ENCODE measurements at places on chromosomes 3 and 15. TPM values are rescaled to one million over a fixed set of nuclear protein-coding genes. Genes with fewer than 3 reads are reported as not detected.
A peak's percentile ranks its signal among the peaks of the same experiment; 100 is the strongest.

DNA sequence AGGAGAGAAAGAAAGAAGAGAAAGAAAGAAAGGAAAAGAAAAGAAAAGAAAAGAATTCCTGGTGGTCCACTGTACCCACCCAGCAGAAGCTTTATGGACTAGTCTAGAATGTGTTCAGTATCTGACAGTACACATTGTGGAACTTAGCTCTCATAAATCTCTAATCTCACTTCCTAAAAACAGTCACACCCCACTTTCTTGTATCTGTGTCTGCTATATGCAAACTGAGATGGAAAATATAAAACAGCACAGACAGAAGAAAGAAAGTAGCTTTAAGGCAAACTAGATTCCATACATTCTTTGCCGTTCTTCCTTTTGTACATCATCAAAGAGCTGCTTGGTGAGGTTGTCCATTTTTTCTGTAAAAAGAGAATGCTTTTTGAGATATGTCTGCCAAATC is 41.1 kb upstream of the GNB5 start:
- no peak for DNase-seq

DNA sequence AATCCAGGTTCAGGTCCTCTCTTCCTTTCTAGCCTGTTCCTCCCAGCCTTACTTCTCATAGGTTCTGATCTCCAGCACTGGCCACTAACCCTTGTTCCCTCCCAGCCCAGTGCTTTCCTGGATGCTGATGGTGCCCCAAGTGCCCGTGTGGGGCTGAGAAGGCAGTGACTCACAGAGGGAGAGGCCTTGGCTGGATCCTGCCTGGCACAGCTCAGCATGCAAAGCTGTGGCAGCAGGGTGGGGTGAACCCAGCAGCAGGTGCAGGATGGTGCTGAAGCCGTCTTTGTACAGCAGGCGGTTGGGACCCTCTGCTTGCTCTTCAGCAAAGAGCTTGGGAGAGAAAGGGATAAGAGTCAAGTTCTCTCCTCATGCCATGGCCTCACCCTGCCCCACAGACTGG is 7.6 kb downstream of the LPCAT4 start:
- DNase-seq: peak; percentile 77

DNA sequence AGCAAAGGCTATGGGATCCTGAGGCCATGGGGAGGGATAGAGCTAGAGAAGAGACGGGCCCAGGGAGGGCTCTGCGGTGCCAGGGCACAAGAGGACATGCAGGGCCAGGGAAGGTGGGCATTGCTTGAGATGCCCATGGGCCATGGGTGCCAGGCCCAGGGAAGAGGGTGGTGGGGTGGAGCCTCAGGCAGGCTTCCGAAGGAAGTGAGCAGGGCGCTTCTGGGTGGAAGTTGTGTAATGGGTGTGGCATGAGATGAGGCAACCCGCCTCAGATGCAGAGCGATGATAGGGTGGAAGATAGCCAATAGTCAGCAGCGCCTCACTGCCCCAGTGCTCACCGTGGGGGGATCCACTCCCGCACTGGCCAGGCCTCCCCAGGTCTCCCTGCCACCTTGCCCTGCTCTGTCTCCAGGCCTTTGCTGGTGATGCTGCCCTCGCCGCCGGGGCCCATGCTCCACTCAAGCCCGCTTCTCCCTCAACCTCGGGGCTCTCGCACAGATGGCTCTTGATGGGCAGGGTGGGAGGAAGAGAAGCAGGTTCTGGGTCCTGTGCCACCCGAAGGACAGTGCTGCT is 51.4 kb downstream of the DNAJB8 start:
- no peak for DNase-seq

- no peak for DNase-seq
These were observed 4.7 kb upstream of the FEM1B start for GRCh38 chr15:68272721-68273271.

DNA sequence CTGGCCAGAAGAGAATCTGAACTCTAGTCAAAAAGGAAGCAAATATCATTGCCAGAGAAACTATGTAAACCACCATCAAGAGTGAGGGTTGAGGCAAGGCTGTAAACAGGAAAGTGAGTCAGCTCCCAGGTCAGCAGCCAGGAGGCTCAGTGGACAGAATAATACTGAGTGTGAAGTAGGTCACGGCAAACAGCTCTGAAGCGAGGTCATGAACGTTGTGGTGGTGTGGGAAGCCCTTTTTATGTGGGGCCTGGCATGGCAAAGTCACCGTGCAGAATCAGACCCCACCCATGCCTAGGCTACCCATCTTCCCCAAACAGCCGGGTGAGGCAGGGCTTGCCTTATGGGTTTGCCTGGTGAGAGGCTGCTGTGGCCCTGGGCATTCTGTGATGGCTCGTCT is 43.9 kb downstream of the THBS1 start:
- peak; percentile 89 for DNase-seq

DNA sequence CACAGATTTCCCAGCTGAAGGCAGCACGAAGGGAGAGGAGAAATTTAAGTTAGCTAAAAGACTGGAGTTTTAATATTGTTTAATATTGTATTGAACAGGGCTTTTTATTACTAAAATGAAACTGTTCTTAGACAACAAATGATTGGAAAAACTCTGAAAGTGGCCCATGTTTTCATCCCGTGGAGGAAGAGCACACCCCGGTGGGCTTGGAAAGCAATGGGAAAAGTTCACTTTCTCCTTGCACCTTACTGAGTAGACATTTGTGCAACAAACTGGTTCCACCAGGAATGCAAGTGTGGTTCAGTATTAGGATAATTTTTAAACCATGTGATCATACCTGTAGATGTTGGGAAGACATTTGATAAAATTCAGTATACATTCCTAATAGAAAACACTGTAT is 8.2 kb upstream of the ESYT3 start:
- no peak for DNase-seq

TGFBR2 gene
- 122 TPM for total RNA-seq

DNA sequence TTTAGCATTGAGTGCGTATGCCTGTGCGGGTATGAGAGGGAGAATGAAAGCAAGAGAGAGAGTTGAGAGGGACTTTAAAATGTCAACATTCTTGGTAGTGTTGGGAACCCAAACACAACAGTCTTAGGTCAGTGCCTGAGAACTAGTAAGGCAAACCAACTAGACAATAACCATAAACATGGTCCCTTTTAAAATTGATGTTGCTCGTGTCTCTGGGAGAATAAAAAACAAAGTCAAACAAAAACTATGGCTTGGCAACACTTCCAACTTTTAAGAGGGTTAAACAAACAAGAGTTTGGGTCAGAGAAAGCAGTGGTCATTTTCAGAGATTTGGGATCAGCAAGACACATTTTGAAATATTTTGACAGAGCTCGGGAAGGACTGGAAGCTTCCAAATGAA is 146.7 kb upstream of the THBS1 start:
- DNase-seq: no peak

DNA sequence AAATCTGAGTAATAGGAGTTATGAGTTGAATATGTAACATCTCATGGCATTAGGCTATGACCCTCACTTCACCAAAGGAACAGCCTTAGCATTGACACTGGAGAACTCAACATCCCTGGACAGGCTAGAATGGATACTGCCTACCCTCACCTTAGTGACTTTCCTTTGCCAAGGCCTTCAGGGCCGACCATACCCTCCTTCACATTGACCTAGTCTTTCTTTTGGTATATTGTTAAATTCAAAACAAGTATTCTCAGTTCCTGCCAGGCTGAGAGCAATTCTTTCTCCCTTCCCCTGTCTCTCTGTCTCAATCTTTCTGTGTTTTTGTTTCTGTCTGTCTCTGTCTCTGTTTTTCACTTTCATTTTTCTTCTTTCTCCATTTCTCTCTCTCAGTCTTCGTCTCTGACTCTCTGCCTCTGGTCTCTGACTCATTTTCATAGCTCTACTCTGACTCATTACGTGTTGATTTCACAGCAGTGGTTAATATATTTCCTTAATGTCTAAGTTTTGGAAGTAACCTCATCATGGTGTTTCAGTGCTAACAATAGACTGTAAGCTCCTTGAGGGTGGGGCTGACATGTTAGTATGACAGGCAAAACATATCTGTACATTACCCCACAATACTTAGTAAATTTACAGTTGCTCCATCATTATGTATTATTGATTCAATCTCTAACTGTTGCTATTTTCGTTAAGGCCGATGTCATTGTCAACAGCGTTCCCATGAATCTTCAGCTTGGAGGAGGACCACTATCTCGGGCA is 32.5 kb downstream of the PARP15 start:
- DNase-seq: no peak

- DNase-seq: no peak
These were observed 17.8 kb upstream of the ERICH6 start for GRCh38 chr3:150721285-150722130.

GRCh38 chr15:29139072-29139471 is 130.6 kb downstream of the NSMCE3 start:
- DNase-seq: peak; percentile 32

DNA sequence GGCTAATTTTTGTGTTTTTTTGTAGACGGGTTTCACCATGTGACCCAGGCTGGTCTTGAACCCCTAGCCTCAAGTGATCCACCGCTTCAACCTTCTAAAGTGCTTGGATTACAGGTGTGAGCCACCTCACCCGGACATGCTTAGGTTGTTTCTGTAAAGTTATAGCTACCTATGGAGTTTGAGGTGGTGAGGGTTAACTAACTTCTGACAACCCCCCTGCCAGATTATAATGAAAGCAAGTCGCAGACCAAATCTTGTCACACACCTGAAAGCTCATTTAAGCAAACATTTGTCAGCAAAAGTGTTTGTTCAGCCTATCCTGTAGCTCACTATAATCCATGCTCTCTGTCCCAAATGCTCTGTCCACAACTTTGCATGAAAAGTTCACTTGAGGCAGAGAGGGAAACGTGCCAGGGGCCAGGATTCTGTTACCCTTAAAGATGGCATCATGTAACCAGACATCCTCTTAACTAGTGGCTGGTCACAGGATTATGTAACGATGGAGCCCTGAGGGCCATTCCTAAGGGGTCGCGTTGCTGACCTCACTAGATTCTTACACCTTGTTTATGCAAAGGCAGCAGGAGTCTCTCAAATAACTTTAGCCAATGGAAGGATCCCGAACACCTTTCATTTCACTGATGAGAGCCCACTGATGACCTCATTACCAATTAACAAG is 24.1 kb upstream of the SENP5 start:
- no peak for DNase-seq

- no peak for DNase-seq
These were observed 218.3 kb upstream of the SOX2 start for GRCh38 chr3:181493423-181493822.

- no peak for DNase-seq
These were observed 3.4 kb downstream of the RARRES1 start for GRCh38 chr3:158728851-158729250.

DNA sequence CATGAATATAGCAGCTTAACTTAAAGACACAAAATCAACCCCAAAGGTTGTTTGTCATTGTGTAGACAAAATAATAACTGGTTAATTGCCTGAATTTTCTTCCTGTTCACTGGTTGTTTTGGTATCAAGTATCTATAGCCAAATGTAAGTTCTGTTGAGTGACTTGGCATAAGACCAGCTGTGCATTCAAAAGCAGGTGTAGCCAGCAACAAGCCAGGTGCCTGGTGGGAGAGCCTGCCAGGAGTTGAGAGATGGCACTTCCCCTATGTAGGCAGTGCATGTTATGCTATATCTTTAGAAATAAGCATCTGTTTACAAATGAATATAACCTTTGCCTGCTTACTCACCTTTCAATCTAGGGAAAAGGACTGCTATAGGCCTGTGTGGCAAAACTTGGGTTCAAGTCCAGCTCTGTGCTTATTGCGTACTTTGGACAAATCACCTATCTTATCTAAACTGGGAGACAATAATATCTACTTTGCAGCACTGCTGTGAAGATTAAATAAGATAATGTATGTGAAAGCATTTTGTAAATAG is 84.9 kb upstream of the TBL1XR1 start:
- DNase-seq: no peak

DNA sequence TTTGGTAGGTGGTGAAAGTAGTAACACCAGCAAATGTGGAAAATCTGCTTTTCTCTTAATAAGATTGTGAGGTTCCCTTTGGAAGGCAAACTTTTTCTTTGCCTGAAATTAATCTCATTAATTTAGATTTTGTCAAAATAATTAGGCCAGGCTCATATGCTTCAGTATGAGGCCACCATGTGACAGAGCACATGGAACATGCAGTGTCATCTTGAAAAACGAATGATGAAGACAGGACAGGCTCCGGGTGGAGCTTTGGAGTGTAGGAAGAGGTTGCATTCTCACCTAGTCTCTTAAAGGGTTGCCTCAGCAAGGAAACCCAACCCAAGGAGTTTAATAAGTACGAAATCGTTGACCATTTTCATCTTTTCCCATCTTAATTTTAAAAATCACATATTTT is 18.6 kb upstream of the LZTFL1 start:
- no peak for DNase-seq

DNA sequence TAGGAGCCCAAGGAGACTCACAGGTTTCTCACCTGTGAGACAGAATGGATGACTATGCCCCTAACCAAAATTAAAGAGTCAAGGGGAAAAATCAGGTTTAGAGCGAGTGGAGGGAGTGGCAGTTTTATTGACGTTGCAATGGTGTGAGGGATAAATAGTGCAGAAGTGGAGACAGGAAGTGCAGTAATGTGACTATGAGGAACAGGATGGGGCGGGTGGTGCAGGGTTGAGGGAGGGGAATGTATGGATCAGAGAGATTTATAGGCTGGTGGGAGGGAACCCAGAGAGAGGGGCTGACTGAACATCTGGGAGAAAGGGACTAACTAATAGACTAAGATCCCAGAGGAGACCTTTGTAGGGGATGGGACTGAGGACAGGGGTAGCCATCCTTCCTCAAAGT is 26.5 kb downstream of the EIF2AK4 start:
- no peak for DNase-seq

ACAN gene
- not detected for total RNA-seq

DNA sequence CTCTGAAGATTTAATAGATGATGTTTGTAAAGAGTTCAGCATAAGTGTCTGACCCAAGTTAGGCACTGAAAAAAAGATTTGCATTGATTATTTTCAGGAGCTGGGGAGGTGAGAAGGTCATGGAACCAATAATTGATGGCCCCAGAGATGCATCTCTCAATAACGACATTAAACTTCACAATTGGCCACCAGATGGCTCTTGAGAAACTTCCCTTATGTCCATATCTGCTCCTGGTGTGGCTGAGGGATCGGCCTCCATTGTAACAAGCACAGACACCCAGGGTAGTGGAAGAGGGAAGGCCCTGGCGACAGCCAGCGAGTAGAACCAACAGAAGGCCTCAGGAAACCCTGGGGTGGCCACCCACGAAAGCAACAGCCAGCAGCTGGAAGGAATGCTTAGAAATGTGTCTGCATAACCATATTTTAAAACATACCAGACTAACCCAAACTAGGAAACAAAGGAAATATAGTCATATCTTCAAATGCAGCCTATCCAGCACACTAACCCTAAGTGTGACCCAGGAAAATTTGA is 536.7 kb downstream of the SOX2 start:
- DNase-seq: no peak

RASL12 gene
- total RNA-seq: 6.6 TPM

RLBP1 gene
- not detected for total RNA-seq

Data from Peyer's patch (tissue), 4 donors.